ENCODE measurements at places on chromosomes 12 and 14.

- DNase-seq, result no peak
Measured at GRCh38 chr12:104596134-104596799, 139.5 kb downstream of the CHST11 start.

GRCh38 chr14:33359288-33359881 lies 420.7 kb downstream of the NPAS3 start:
- DNase-seq, result no peak

- DNase-seq, result peak; percentile 94
Measured at GRCh38 chr12:75982169-75982564, 49.4 kb downstream of the PHLDA1 start.

- peak; percentile 42 for DNase-seq
Measured at GRCh38 chr14:76958980-76959710, 69.4 kb downstream of the IRF2BPL start.

GRCh38 chr14:81565441-81566290 lies 32.0 kb upstream of the SEL1L start:
- DNase-seq, result peak; percentile 74

GRCh38 chr14:102363182-102363943 lies 622 bp downstream of the TECPR2 start:
- DNase-seq, result peak; percentile 33

DNA sequence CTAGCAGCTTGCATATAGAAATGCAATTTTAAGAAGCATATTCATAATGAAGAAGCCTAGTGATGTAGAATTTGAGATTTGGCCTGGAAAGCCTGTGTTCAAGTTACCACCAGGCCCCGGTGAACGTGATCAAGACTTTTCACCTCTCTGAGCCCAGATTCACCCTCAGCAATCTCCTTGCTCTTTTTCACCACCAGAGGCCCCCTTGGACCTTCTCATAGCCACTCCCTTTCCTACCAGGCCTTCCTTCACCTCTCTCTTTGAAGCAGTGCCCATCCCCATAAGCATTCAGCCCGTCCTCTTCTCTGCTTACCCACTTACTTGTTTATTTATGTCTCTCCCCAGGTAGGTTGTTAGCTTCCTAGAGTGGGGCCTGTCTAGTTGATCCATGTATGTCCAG lies 1280.9 kb downstream of the AACS start:
- DNase-seq, result no peak

- DNase-seq, result no peak
Measured at GRCh38 chr12:3753544-3754284, 805 bp upstream of the CRACR2A start.
